ENCODE measurements at places on chromosomes 1 and 21.

GRCh38 chr1:167517535-167518330 is 596 bp downstream of the CD247 start:
- DNase-seq: peak; percentile 15

GRCh38 chr21:36207577-36208320 is 51.1 kb downstream of the DOP1B start:
- peak; percentile 65 for DNase-seq

DNA sequence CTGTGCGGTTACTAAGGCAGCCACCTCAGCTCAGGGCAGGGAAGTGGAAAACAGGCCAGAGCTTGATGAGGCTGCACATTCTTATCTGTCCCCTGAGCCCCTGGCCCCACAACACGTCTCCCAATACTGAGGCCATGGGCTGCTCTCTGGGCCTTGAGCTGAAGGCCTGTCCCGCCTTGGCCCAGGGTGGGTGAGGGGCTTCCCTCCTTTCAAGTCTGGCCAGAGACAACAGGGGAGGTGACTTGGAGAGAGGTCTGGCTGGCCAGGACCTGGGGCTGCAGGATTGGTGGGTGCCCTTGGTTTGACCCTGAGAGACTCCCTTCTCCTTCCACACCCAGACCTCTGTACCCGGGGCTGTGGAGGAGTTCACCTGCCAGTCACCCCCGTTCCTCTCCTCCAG is 563.8 kb downstream of the PTPRU start:
- no peak for DNase-seq

DNA sequence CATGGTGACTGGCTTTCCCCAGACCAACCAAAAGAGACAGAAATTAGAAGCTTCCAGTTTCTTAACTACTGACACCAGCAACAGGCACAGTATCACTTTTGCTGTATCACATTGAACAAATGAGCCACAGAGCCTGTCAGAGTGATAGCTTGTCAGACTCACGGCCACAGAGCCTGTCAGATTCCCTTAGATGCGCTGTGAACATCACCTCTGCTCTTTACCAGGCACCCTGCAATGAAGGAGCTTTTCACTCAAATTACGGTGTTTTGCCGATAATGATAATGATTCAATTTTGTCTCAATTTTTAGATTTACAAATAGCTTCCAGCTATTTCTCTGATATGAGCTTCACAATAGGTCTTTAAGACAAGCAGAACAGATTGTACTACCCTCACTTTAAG is 107.9 kb upstream of the GNG12 start:
- DNase-seq: no peak

Measured in epithelial cell of esophagus (primary cell).